ENCODE measurements at places on chromosomes 4 and X.

DNA sequence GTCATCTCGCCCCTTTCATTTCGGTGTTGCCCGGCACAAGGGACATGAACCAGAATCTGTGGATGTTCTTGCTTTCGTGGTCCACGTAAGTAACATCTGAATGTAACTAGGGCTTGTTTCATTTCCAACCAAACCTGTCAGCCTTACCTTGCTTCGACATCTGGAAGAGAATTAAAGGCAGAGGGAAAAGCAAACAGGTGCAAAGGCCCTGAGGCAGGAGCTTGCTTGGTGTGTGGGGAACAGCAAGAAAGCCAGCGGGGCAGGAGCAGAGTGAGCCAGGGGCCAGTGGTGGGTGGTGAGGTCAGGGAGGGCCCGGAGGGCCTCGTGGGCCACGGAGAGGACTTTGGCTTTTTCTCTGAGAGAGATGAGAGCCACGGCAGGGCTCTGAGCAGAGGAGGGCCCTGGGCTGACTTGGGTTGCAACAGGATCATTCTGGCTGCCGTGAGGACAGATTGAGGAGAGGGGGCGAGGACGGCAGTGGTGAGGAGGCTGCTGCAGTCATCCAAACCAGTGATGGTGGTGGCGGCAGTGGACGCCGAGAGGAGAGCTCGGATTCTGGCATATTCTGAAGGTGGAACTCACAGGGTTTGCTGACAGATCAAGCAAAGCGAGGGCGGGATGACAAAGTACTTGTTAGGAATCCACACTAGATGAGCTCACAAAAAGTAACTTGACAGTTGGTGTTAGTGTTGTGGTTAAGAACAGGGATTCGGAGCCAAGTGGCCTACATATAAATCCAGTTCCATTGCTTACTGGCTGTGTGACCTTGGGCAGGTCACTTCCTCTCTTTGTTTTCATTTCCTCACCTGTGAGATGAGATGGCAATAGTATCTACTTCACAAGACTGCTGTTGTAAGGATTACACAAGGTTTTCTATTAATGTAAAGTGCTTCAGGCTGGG lies 6.8 kb upstream of the WDR13 start:
- no peak for DNase-seq

DNA sequence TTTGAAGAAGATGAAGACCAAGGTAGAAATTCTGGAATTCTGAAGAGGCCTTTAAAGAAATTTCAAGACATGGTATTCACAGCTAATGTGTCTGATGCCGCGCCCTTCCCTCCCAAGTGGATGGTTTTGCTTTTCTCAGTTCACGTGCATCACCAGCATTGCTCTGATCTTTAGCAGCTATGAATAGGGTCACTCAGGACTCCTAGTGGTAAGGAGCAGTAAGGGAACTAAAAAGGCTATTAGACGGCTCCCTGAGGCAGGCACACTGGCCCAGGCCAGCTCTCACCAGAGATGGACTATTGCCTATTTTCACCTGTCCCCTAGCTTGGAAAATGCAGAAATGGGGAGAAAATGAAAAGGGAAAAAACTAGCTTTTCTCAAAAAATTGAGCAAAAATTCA lies 447.5 kb upstream of the RASGEF1B start:
- DNase-seq: no peak

DNA sequence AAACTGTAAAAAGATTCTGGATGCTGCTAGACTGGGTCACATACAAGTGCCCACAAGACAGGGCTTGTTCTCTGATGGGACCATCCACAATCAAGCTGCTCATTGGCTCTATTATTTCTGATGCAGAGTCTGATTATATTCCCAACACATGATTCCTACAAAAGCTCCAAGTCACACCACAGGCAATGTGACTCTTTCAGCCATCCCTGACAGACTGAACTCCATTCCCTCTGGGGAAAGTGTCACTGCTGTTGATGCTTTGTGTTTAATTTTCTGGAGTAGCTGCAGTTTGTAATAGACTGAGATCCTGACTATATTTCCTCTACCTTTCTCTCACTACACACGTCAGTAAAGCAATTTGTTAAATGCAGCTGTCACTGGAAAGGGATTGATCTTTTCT lies 55.4 kb upstream of the BCLAF3 start:
- no peak for DNase-seq

GRCh38 chr4:70619778-70620177 lies 8.8 kb upstream of the ENAM start:
- no peak for DNase-seq

GRCh38 chr4:168868044-168868781 lies 141.8 kb downstream of the CBR4 start:
- no peak for DNase-seq

DNA sequence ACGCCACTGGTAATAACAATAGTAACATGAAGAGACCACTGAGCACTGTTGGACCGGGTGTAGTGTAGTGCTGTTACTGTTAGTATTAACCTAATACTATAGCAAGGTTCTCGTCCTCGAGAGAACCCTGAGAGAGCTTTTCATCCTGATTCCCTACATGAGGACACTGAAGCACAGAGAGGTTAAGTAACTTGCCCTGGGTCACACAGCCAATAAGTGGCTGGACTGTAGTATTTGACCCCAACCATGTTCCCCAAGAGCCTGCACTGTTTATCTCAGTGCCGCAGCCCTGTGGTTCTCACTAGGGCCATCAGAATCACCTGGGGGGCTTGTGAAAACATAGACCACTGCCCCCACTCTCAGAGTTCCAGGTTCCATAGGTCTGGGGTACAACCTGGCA lies 10.4 kb downstream of the SCML1 start:
- DNase-seq: no peak
